ENCODE measurements at places on chromosomes 7 and 10.

- no peak for DNase-seq
Observed at GRCh38 chr7:158067931-158068482, 519.6 kb downstream of the PTPRN2 start.

- no peak for DNase-seq
Observed at GRCh38 chr10:48551861-48552591, 52.8 kb downstream of the ARHGAP22 start.

DNA sequence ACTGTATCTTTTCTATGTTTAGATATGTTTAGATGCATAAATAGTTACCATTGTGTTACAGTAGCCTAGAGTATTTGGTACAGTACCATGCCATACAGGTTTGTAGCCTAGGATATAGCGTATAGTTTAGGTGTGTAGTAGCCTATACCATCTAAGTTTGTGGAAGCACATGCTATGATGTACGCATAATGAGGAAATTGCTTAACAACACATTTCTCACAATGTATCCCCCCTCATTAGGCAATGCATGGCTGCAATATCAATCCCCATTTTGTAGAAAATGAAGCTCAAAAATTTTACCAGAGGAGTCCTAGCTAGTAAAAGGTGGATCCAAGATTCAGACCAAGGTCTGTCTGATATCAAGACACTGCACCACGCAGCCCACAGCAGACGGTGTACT lies 376.4 kb upstream of the NFE2L3 start:
- no peak for DNase-seq

DNA sequence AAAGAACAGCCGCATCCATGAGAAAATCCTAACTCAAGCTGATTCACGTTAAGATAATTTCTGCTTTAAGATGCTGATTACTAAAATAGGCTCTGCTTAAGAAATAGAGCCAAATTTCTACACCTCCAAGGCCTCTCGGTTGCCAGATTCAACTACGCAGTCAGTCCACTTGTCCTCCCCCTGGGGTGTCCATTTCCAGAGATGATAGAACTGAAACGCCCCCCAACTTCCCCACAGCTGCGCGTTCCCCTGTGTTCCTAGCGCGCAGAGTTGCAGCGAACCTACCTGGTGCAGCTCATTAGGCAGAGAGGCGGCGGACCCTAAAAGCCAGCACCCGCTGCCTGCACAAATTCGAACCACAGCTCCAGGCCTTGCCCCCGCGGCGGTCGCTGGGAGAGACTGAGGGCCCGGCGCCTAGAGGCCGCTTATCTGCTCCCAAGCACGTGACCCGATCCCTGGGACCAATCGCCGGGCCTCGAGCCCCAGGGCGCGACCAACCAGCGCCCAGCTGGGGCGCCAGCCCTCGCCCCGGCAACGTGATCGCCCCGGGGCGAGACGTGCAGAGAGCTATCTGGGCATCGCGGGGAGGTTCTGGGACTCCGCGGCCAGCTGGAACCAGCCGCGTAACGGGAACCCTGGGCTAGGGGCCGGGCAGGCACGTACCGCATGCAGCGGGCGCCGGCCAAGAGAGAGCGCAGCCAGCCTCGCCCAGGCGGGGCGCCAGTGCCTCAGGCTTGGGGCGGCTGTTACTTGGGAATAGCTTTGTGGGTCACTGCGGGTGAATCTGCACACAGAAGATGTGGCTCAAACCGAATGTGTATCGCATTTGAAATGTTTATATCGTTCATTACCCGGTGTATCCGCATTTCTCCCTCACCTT lies at the start of gene PPP1R3C:
Gene PPP1R3C, minus strand, starts transcription at position 401 of the 880 bp plus-strand sequence. Its CDS starts 102 bp downstream, at position 299.
- DNase-seq, result peak; percentile 26

DNA sequence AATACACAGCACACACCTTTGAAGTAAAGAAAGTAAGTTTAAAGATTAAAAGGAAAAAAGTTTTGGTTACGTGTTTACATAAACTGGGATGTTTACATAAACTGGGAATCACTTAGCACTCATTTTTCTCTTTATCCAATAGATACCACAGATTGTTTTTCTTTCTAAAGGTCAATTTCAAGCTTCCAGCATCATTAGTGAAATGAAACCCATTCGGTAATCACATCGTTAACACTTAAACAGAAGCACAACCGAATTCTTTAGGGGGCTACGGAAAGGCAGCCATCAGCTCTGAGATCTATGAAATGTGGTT lies 1.1 kb downstream of the ODAD2 start:
- no peak for DNase-seq

GRCh38 chr10:120963594-120964220 lies 112.5 kb downstream of the WDR11 start:
- DNase-seq, result no peak
